Stimulated activated CD4-positive, alpha-beta T cell treated with anti-CD3 and anti-CD28 coated beads, Interleukin-1b, Interleukin-23, amount 100 ng/mL, for 1 hour (primary cell): ENCODE measurements at places on chromosomes 6 and 20.

DNA sequence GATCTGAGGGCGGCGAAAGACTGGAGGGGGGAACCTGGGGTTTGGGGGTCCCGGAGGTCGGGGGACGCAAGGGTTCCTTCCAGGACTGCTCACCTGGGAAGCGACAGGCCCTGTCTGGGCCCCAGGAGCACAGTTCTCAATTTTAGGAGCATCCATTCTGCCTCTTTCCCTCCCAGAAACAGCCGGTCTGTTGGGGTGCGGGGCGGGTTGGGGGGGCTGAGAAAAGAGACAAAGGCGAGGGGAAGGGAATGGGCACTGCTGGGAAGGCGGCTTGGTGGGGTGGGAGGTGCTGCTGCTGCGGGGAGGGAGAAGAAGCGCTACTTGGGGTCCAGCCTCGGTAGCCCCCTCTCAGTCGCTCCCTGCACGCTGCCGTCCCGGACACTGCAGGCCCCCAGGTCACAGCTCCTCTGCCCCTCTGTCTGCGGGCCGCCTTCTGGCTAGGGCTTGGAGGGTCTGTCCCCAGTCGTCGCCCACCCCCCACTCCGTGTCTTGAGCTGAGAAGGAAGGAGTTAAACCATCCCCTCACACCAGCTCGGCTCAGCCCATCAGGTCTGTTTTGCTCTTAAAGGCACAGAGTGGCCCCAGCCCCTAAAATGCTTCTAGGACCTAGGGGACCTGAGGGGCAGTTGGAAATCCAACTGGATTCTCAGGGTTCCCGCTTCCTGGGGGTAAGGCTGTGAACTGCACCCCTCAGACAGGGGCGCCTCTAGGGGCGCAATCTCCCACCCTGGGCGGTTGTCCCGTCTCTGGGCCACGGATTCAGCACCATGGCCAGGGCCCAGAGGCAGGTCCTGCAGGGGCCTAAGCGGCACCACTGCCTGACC is 690 bp downstream of the GDAP1L1 start:
- DNase-seq = no peak

DNA sequence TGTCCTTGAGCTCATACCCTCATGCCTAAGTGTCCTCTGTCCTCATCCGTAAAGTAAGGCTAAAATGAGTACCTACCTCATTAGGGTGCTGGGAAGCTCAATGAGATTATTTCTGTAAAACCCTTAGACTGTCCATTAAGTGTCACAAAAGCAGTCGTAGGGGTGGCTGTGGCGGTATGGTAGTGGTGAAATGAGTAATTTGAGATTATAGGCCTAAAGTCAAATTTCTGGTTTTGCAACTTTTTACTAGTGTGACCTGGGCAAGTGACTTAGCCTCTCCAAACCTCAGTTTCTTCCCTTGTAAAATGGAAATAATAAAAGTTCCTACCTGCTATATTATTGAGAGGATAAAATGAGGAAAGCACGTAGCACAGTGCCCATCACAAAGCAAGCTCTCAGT is 148.2 kb upstream of the AKAP12 start:
- DNase-seq = no peak

GRCh38 chr20:6818033-6818808 is 50.7 kb downstream of the BMP2 start:
- DNase-seq = no peak

DNA sequence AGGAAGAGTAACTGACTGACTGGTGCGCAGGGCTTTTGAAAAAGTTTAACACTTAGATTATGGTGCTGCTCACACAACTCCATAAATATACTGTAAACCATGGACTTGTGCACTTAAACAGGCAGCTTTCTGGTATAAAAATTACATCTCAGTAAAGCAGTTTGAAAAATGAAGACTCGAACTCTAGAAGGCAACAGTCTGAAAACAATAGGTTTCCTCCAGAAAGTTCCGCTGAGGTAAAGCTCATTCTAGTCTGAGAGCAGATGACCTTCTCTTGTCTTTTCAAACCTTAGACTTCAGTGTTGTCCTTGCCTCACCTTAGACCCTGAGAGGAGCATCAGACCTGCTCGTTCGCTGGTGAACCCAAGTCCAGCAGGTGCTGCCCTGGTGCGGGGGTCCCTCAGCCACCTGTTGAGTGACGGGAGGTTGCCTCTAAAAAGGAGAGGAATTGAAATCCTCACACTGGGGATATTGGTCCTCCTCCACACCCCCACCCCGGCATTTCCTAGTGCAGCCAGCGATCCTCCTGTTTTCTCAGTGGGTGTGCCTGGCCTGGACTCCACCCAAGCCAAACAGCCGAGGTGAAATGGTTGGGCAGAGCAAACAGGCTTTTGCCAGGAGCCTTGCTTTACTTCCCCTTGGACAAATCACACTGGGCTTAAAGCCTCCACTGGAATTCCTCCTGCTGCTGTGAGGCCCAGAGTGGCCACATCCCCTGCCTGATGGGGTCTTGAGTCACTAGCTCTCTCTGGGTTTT is 14.7 kb upstream of the PYGB start:
- no peak for DNase-seq

DNA sequence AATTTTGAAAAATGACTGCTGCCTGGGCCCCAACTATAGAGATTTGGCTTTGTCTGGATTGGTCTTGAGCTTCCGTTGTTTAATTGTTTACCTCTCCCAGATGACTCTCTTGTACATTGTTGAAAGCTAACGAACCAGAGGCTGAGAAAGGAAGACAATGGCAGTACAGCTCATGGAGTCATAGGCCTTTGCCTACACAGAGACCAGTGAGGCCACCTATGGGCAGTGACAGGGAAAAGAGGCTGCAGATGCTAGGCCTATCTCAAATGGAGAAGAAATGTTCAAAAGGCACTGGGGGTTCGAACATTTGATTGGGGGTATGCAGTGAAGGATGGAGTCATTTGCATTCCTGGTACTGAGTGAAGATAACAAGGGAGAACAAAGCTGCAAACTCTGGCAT is 29.1 kb downstream of the OPN5 start:
- no peak for DNase-seq

DNA sequence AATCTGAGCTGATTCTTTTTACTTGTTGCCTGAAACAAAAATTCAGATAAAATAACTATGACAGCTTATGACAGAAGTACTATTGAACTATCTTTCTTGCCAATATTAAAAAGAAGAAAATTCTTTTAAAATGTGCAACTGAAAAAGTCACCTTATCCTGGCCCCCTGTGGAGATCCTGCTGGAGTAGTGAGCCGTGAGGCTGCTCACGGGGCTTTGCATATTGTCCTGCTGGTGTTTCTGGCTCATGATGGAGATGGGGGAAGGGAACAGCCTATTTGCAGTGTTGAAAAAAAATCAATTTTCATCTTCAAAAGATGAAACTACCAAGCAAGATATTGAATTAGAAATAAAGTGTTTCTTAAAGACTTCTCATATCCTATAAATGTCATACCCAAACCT is 216.0 kb downstream of the SAMD5 start:
- no peak for DNase-seq

- DNase-seq = no peak
These were observed 83.8 kb upstream of the FAM184A start for GRCh38 chr6:119162134-119162775.

DNA sequence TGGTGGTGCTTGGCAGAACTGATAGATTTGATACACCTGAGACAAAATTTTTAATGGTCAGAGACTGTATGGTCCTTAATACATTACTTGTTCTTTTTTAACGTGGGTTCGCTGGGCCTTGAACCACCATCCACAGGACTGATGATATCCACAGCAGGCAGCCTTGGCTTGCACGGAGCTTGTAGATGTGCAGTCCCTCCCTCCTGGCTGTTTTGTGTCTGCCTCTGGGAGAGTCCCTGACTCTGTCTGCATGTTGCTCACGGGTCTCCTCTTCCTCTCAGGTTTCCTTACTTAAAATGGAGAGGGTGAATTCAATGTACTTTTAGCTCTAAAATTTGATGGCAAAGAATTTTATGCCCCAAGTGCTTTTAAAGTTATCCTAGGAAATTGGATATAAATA is 17.5 kb downstream of the KIF25 start:
- DNase-seq = no peak

DNA sequence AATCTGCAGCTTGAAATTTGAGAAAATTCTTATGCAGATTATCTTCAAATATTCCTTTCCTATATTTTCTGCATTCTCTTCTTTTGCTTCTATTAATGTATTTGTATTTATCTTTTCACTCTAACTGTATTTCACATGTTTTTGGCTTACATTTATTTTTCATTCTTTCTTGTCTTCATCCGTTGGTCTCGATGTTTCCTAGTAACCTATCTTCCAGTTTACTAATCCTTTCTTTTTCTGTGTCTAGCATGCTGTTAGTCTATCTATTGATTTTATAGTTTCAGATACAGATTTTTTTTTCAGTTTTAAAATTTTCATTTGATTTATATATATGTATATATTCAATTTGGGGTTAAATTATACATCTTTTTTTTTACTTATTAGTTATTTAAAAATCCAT is 556.2 kb downstream of the RFPL4B start:
- DNase-seq = no peak

- no peak for DNase-seq
These were observed 210.3 kb upstream of the TSHZ2 start for GRCh38 chr20:52761867-52762266.

- DNase-seq = no peak
These were observed 127.3 kb downstream of the TENT5A start for GRCh38 chr6:81625216-81625615.

DNA sequence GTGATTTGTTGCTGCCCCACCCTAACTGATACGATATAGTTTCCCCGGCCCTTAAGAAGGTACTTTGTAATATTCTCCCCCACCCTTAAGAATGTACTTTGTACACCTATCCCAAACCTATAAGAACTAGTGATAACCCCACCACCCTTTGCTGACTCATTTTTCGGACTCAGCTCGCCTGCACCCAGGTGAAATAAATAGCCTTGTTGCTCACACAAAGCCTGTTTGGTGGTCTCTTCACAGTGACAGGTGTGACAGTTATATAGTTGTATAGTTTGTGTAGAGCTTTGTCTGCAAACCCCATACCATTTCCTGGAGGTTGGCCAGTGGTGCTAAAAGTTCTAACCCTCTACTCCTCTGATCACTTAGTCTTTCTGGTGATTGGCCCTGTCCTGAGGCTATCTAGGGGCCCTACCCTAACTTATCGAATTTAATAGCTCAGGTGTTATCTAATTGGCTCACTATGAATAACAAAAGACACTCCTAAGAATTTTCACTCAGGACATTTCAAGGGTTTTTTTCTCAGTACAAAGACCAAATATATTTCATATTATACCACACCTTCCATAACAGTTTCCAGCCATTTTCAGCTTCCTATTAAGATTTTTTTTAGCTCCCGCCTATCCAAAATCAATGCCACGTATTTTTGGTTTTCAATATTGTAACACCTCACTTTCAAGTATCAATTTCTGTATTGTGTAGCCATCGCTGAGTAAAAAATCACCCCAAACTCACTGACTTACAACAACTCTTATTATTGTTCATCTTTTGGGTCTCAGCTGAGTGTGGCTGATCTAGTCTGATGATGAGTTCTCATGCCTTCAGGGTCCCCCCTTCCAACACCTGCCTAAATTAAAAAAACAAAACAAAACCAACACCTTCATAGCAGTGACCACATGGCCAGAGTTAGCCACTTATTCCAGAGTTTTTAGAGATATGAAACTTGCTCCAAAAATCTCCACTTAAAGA is 9.8 kb upstream of the BTN1A1 start:
- no peak for DNase-seq

DNA sequence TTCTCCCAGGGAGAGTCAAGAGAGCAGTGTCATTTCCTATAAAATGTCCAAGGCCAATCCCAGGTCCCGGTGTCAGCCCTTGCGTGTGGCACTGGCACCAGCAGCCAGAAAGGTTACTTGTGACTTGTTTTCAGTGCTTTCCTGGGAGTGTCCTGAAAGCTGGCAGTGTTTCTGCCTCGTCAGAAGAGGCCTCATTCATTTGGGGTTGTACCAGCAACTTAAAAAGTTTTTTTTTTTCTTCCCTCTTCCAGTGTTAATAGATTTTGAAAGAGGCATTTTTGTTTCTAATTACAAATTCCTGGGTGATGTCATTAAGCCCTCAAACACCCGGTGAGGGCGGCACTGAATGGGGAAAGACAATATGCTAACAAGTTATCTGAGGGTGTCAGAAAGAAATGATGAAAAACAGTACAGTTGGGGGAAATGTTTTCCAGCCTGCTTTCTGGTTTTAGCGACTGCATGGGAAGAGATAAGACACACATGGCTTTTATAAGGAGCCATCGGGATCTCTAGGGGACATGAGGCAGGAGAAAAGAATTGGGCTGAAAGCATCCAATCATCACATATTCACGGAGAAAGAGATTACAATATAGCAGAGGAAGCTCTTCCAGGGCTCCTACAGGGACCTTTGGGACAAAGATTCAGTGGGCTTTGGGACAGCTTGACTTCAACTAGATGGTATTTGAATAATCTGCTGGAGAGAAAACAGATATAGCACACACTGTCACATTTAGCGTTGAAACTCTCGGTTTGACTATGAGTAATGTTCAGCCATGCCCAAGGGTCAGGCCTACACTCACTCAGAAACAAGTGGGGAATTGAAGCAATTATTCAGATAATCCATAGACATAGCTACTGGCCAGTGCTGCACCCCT is 153.0 kb downstream of the BCAS1 start:
- no peak for DNase-seq

DNA sequence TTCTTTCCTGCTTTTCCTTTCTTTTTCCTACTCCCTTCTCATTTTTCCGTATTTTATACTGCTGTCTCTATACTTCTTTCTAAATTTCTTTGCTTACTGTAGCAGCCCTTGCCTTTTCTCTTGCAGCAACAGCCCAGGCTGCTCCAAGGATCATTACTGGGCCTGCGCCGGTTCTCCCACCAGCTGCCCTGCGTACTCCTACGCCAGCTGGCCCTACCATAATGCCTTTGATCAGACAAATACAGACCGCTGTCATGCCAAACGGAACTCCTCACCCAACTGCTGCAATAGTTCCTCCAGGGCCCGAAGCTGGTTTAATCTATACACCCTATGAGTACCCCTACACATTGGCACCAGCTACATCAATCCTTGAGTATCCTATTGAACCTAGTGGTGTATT is 148.8 kb downstream of the QKI start:
- DNase-seq = no peak

GRCh38 chr20:872855-873520 is 39.5 kb downstream of the FAM110A start:
- no peak for DNase-seq

DNA sequence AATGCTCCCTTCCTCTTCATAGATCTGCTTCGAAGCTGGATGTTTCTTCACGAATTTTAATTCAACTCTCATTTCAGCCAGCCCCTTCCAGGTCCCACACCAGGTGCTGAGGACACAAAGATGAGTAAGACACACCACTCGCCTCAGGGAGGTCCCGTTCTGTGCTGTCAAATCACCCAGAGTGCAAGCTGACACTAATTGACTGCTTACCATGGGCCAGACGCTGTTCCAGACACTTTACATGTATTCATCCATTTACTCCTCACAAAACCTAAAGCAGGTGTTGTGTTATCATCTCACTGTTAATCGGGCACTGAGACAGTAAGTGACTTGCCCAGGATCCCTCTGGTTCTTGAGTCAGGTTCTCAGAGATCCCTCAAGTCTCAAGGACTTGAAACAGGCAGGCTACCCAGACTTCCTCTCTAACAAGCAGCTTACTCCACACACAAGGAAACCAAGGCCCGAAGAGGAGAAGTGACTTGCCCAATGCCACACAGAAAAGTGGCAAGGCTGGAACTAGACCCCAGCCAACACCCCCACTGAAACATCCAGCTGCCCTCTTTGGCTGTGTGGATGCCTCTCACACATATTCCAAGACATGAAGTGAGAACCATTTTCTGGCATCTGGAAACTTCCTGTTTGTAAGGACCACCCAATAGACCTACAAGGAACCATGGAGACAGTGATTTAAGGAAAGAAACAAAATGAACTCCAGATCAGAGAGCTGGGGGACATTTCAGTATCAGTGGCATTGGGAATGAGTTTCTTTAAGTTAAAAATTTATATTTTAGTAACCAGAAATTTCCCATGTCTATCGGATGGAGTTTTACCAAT is 174.5 kb downstream of the CDC5L start:
- DNase-seq = no peak
